Ovary (tissue), 10 donors: ENCODE measurements at places on chromosomes 1 and 21. TPM values are rescaled to one million over a fixed set of nuclear protein-coding genes. Genes with fewer than 3 reads are reported as not detected.

The HMGB4 gene
- not detected for total RNA-seq

The KCNJ15 gene
- total RNA-seq: 1.1 TPM

The ASTN1 gene
- total RNA-seq: 4.9 TPM

The BLACAT1 gene
- total RNA-seq: 0.13 TPM

The HSD3B2 gene
- total RNA-seq: 0.38 TPM

The PTPN7 gene
- 1.9 TPM for total RNA-seq

GRCh38 chr1:51948491-51948915 is 42.0 kb downstream of the RAB3B start:
- H3K4me1 ChIP-seq: no peaks in the 10 kb centered on the region
- H3K27ac ChIP-seq: no peak overlapping the region
- no peak overlapping the region for H3K4me3 ChIP-seq
- H3K36me3 ChIP-seq: no peaks in the 10 kb centered on the region

DNA sequence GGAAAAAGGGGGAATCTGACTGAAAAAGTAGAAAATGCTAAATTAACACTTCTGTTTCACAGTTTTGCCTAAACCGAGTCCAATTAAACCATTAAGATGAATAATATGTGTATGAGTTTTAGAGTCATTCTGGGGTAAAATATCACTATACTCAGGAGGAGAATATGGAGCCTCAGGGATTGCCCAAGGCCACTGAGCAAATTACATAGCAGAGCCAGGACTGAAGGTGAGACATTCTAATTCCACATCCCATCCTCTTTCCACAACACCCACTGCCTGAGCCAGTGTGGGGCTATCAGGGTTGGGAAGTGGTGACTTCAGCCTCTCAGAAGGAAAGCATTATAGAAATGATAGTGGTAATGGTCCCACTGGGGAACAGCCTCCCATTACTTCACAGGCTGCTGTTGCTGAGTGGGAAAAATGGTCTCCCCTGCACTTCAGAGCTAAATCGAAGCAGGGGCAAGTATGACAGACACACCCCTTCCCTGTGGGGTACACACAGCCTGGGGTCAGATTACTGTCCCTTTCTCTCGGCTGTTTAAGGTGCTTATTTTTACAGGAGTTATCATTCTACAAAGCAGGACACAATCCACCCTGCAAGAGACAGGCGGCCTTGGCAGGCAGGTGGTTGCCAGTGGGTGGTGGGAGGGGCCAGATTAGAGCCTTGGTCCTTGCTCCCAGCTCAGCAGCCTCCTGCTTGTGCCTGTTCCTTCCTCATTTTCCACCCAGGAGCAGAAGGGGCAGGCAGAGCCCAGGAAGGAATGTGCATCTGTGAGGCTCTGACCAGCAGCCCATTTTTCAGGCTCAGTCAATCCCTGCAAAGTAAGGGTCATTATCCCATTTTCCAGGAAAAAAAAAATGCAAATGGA is 9.5 kb upstream of the BCAR3 start:
- H3K27ac ChIP-seq: no peak overlapping the region
- H3K4me1 ChIP-seq: no peaks in the 10 kb centered on the region
- no peak overlapping the region for H3K4me3 ChIP-seq
- no peak for DNase-seq
- H3K27me3 ChIP-seq: no peaks in the 10 kb centered on the region

DNA sequence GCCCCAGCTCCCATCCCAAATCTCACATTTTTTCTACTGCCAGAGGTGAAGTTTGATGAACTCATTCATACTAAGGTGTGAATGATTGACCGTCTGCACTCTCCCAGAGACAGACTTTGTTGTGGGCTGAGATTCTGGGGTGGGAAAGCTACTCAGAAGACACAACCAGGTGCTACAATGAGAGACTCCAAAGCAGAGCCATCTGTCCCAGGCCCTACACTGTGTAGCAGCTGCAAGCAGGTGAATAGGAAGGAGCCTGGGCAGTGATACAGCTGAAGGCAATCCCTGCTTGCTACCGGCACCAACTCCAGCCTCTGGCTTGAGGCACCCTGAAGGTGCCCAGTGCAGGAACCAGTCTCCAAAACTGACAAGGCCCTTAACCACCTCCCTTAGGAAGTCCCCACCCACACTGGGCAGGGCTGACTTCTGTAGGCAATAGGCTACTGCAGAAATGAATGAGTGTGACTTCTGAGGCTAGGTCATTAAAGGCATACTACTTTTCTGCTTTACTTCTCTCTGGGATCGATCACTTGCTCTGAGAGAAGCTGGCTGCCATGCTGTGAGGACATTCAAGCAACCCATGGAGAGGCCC is 79.7 kb upstream of the RUNX3 start:
- H3K27ac ChIP-seq: no peak overlapping the region
- DNase-seq: no peak
- no peaks in the 10 kb centered on the region for H3K27me3 ChIP-seq

DNA sequence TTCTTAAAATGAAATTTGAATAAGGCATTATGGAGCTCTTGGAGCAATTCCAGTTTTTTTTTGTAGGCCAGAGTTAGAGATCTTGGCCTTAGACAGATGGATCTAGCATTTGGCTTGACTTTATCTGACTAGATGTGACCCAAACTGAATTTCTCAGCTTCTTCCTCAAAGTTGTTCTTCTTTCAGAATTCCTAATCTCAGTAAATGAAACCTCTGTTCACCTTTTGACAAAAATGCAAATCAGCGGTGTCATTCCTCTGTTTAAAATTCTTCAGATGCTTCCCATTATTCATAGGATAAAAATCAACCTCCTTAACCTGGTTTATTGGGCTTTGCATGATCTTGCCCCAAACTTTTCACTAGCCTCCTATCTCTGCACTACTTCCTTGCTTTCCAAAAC is 177.6 kb downstream of the RASAL2 start:
- H3K4me3 ChIP-seq: no peak overlapping the region
- DNase-seq: no peak
- H3K27me3 ChIP-seq: no peaks in the 10 kb centered on the region
- H3K4me1 ChIP-seq: no peaks in the 10 kb centered on the region

DNA sequence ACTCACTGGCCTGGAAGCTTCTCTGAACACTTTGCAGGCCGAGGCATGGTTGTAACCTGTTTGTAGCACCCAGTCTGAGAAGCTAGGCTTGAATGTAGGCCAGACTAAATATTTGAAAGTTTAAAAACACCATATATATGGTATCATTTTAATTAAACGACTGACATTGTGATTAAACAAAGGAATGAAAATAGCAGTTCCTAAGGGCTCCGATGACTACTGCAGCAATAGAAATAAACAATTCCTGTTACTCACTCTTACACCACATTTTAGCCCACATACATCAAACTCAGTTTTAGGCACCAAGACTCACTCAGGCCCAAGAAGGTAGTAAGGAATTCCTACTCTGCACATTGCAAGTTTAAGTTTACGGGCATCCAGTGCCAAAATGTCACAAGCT is 281.2 kb downstream of the AKT3 start:
- no peak for DNase-seq
- H3K27me3 ChIP-seq: no peaks in the 10 kb centered on the region
- no peak overlapping the region for H3K27ac ChIP-seq
- H3K4me1 ChIP-seq: no peaks in the 10 kb centered on the region

- H3K4me1 ChIP-seq: peaks cover 7% of the 10 kb centered on the region
- no peak overlapping the region for H3K4me3 ChIP-seq
Measured at GRCh38 chr1:30822966-30823581, 65.5 kb upstream of the LAPTM5 start.

GRCh38 chr1:19057784-19058475 is 101.5 kb upstream of the IFFO2 start:
- no peaks in the 10 kb centered on the region for H3K4me1 ChIP-seq
- H3K4me3 ChIP-seq: no peak overlapping the region
- H3K27ac ChIP-seq: no peak overlapping the region

DNA sequence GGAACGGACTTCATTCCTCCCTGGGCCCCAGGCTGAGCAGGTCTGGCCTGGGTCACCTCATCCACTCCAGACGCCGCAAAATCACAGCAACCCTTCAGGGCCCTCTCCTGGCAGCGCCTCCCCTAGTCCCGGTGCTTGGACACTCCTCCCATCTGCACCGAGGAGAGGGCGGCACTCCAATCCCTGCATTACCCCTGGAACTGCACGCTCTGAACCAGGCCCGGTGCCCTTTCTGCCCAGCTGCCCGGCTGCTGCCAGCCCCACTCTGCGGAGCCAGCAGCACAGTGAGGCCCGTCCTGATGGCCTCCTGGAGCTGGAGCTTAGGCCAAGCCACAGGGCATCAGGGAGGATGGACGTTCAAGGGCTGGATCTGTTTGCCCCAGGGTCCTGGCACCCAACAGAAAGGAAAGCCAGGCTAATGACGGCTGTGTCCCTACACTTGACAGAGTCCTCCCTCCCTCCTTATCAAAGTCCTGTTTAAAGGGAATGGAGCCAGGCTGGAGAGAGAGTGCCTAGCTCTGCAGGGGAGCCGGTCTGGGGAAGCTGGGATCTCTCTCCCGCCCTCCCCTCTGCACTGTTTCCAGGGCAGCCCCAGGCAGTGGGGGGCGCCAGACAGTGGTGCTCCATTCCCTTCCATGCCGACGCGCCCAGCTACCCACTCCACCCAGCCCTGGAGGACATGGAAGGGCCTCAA is 12.7 kb downstream of the COL6A2 start:
- peak; percentile 68 for DNase-seq
- H3K4me3 ChIP-seq: no peak overlapping the region
- H3K27ac ChIP-seq: peak overlapping the region; percentile 39
- peaks cover 11% of the 10 kb centered on the region for H3K4me1 ChIP-seq
- H3K36me3 ChIP-seq: no peaks in the 10 kb centered on the region
- H3K27me3 ChIP-seq: no peaks in the 10 kb centered on the region

- no peak overlapping the region for H3K4me3 ChIP-seq
- H3K27me3 ChIP-seq: no peaks in the 10 kb centered on the region
- H3K4me1 ChIP-seq: no peaks in the 10 kb centered on the region
- no peaks in the 10 kb centered on the region for H3K36me3 ChIP-seq
- no peak overlapping the region for H3K27ac ChIP-seq
Measured at GRCh38 chr1:222772996-222773379, 36.0 kb downstream of the FAM177B start.

DNA sequence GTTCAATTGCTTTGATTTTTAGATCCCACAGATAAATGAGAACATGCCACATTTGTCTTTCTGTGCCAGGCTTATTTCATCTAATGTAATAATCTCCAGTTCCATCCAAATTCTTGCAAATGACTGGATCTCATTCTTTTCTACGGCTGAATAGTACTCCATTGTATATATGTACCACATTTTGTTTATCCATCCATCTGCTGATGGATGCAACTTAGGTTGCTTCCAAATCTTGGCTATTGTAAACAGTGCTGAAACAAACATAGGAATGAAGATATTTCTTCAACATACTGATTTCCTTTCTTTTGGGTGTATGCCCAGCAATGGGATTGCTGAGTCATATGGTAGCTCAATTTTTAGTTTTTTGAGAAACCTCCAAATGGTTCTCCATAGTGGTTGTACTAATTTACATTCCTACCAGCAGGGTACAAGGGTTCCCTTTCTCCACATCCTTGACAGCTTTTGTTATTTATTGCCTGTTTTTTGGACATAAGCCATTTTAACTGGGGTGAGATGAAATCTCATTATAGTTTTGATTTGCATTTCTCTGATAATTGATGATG is 344.4 kb downstream of the KCTD3 start:
- H3K4me1 ChIP-seq: no peaks in the 10 kb centered on the region
- H3K4me3 ChIP-seq: no peak overlapping the region
- H3K27me3 ChIP-seq: no peaks in the 10 kb centered on the region
- no peaks in the 10 kb centered on the region for H3K36me3 ChIP-seq
- no peak overlapping the region for H3K27ac ChIP-seq

- peaks cover 2% of the 10 kb centered on the region for H3K4me1 ChIP-seq
- H3K27me3 ChIP-seq: no peaks in the 10 kb centered on the region
- no peak overlapping the region for H3K4me3 ChIP-seq
- no peak for DNase-seq
- no peak overlapping the region for H3K27ac ChIP-seq
Measured at GRCh38 chr1:223088713-223089240, 54.3 kb downstream of the TLR5 start.

DNA sequence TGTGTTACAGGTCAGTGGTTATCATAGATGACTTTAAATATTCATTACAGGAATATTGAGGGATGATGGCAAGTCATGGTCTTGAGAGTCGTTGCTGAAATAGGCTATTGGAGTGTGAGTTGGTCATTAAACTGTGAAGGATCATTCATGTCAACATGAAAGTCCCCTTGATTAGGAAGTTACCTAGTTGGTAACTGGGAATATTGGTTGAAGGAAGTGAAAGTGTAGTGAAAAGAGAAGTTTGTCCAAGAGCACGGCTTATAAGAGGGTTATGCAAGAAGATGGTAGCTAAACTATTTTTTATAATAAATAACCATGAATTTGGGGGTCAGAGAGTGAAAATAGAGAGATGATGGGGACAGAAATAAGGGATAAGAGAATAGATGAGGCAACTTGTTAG is 16.9 kb downstream of the CRB1 start:
- DNase-seq: no peak
- H3K27me3 ChIP-seq: no peaks in the 10 kb centered on the region
- H3K4me3 ChIP-seq: no peak overlapping the region
- no peaks in the 10 kb centered on the region for H3K4me1 ChIP-seq

GRCh38 chr1:8147956-8148355 is 121.8 kb upstream of the ERRFI1 start:
- no peak overlapping the region for H3K4me3 ChIP-seq
- H3K27me3 ChIP-seq: no peaks in the 10 kb centered on the region
- no peaks in the 10 kb centered on the region for H3K36me3 ChIP-seq
- H3K27ac ChIP-seq: no peak overlapping the region

GRCh38 chr21:17472182-17472581 is 40.7 kb upstream of the CXADR start:
- H3K36me3 ChIP-seq: no peaks in the 10 kb centered on the region
- H3K27ac ChIP-seq: no peak overlapping the region
- no peaks in the 10 kb centered on the region for H3K27me3 ChIP-seq
- no peak for DNase-seq
- H3K4me3 ChIP-seq: no peak overlapping the region

DNA sequence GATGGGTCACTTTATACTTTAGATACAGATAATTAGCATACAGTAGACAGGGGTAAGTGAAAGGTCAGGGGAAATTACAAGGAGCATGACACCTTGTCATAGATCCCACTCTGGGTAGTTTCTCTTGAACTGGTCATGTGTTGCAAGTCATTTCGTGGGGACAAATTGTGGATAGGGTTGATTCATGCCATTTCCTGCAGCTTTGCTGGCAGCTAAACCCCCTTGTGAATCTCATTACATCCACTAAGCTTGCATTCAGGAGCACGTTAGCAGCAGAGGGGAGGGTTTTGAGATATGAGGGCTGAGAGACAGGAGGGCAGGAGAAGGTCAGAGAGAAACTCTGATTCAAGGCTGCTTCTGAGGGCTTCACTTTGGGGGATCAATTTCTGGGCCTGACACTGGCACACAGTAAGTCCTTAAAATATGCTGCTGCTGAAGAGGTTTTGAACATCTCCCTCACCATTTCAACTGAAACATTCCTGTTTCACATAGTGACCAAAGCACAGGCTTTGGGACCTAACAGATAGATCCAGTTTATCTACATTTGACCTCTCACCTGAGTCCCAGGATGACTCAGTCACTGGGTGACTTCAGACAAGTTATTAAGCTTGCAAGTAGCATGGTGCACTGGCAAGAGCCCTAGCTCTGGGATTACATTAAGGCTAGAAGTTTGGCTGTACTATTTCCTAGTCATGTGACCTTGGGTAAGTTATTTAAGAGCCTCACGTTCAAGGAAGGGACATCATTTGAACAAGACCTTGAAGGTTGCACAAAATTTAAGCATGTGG is 206.0 kb upstream of the USP24 start:
- H3K4me1 ChIP-seq: peaks cover under 1% of the 10 kb centered on the region
- H3K36me3 ChIP-seq: no peaks in the 10 kb centered on the region
- DNase-seq: no peak
- no peak overlapping the region for H3K27ac ChIP-seq
- no peaks in the 10 kb centered on the region for H3K27me3 ChIP-seq

GRCh38 chr1:12528021-12528852 is 89.8 kb downstream of the DHRS3 start:
- H3K36me3 ChIP-seq: no peaks in the 10 kb centered on the region
- no peak overlapping the region for H3K27ac ChIP-seq
- no peak overlapping the region for H3K4me3 ChIP-seq
- DNase-seq: peak; percentile 80
